ENCODE measurements at places on chromosomes 11 and 22.

- no peak for DNase-seq
These were observed 138.8 kb downstream of the CASP12 start for GRCh38 chr11:104759464-104759863.

DNA sequence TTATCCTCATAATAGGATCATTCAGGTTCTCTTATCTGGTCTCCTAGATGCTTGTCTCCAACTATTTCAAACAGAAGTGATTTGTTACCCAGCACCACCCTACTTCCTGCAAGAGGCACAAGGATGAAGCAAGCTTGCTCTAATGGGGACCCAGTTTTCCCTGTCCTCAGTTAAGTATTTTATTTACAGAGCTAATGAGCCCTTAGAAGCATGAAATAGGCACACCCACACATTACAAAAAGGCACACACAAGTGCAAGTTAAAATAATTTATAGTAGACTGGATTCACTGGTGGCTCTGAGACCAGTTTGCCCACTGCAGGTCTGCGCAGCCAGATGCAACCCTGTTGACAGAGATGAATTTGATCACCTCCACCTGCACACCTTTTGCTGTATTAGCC, 167.5 kb downstream of the KIRREL3 start:
- DNase-seq, result peak; percentile 34

DNA sequence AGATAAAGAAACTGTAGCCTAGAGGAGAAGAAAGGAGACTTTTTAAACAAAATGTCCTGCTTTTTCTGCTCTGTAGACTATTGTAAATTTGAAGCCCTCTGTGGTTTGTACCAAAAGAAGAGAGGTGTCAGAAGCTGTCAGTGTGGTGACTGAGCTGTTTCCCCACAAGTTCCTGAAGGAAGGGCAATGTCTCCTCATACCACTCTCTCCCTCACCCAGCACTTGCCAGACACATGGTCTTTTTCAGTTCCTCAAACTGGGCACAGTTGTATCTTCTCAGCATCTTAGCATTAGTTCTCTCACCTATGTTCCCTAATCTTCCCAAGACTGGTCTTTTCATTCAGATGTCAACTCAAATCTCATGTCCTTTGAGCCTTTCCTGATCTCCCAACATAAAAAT, 4.3 kb downstream of the BCO2 start:
- no peak for DNase-seq

- DNase-seq, result no peak
These were observed 2.3 kb upstream of the ADORA2A start for GRCh38 chr22:24424901-24425775.

DNA sequence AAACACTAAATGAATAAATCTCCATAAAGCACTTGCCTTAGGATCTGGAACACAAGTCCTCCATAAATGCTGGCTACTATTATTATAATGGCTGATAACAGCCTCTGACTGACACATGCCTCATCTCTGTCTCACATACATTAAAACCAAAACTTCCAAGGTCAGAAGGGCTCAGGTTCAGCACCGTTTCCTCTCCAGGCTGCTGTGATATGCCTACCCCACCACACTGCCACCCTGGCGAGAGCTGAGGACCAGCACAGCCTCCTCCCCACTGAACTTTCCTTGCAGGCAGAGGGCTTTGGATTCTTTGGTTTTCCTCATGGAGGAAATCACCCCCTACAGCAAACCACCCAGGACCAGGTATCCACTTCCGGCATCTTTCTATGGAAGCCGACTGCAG, 112.8 kb downstream of the ABTB2 start:
- DNase-seq, result no peak

GRCh38 chr22:47066616-47066905, 304.1 kb downstream of the TBC1D22A start:
- no peak for DNase-seq

- no peak for DNase-seq
These were observed 28.1 kb downstream of the BRD1 start for GRCh38 chr22:49799431-49800075.

GRCh38 chr11:92941676-92942571, 27.5 kb upstream of the MTNR1B start:
- DNase-seq, result no peak

DNA sequence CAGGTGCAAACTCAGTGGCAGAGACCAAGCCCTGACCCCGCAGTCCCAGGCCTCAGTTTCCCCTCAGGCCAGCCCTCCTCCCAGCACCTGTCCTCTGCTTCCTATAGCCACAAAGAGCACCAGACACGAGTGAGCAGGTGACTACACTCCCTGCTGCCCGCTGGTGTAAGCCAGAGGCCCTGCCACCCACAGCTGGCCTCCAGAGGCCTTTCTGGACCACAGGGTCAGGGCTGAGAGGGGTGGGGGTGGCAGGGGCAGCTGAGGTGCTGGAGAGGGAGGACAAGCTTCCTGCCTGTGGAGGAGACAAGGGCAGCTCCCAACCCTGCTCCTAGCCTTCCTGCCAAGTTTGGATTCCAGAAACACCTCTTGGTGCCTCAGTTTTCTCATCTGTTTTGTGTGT, 31.3 kb upstream of the WNT7B start:
- DNase-seq, result no peak

GRCh38 chr11:45843158-45843924, 3.9 kb upstream of the CRY2 start:
- DNase-seq, result peak; percentile 48

GRCh38 chr11:36316049-36316448, 20.0 kb downstream of the PRR5L start:
- no peak for DNase-seq

DNA sequence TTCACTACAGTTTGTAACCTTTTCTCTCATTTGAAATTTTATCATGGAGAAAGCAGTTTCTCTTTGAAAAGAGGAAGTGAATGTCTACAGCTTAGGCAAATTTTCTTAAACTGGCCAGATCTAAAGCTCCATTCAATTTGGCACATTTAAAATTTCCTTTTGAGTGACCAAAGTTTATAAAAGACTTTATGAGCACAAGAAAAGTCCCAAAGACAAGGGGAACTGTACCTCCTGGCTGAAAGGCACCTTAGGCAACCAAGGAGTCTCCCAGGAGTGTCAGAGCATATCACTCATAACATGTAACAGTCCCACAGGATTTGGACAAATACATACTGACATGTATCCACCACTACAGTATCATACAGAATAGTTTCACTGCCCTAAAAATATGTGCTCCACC, 41.3 kb downstream of the NARS2 start:
- DNase-seq, result no peak

GRCh38 chr11:78815831-78816230, 241.2 kb upstream of the NARS2 start:
- DNase-seq, result no peak

DNA sequence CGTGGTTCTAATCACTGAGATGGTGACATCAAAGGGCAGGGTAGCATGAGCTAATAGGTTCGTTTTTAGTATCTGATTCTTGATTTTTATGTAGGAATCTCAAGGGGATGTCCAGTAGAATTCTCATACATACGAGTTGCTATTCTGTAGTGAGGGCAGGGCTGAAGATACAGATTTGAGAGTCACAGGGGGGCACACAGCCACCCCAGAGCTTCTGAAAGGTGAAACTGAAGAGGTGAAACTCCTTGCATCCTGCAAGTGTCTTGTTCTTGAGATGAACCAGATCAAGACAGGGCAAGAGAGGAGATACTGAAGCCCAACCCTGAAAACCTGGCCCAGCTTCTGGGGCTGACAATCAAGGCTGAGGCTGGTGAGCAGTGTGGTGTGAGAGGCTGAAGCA, 35.6 kb upstream of the TMEM123 start:
- no peak for DNase-seq

DNA sequence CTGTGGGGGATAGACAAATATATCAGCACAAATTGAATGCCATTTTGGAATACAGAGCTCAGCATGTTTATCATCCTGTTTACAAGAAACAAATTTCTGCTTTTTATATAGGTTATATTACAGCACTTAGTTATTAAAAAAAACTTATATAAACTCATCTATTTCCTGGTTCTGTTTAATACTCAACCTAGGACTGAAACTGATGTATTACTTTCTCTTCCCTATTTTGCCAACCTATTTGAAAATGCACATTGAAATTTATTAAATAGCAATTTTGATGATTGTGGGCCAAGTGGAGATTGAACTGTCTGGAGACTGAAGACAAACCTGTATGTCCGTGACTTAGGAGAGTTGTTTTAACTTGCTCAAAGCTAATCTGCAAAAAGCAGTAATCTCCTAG, 288.3 kb upstream of the ANO3 start:
- DNase-seq, result no peak

DNA sequence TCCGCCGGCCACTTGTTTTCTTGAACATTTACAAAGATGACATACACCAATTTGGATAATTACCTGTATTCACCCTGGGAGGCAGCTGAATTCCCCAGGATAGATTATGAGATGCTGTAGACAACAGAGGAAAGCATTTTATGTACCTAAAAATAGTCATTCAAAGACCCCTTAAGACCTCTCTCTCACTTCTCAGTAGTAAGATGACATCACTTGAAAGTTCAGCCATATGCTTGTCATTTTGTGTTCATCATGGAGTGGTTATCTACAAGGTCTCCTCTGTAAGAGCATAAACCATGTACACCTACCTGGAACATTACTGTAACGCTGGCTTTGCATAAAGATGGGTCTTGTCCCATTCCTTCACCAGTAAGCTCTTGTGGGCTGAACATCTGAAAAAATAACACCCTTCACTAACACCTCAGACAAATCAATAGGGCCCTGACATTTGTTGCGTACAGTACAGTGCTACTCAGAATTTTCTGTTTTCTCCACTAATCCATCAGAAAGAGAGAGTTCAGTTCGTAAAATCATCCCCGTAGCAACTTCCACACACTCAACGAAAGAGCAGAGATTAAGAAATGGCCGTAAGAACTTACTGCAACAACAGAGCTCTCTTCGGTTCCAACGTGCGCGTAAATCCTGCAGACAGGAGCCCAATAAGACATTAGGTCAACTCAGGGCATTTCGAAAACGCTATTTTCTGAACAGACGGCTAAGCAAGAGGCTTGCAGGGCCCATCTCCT, 15.6 kb upstream of the WDR74 start:
- DNase-seq, result no peak

DNA sequence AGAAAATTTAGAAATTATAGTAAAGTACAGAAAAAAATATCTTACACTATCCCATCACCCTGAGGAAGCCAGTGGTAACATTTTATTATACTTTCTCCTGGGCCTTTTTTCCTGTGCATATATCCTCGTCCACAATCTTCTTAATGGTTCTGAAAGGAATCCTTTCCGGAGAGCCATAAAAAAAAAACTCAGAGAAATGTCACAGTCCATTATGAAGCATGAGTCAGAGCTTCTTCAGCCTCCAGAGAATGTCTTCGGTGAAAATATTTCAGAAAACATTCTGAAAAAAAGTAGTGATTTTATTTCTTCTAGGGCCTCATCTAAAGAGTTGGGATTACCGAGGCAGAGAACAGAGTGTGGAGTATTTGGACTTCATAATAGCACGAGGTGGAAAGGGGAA, 163.4 kb downstream of the INSC start:
- DNase-seq, result no peak

Measured in NCI-H187 treated with DMSO at 0.1 percent for 48 hours (cell line).